ENCODE measurements at places on chromosomes 4 and X.

GRCh38 chr4:123444290-123444731 lies 47.7 kb downstream of the SPRY1 start:
- no peak for DNase-seq

GRCh38 chrX:54819201-54819600 lies 11.7 kb downstream of the MAGED2 start:
- DNase-seq = no peak

DNA sequence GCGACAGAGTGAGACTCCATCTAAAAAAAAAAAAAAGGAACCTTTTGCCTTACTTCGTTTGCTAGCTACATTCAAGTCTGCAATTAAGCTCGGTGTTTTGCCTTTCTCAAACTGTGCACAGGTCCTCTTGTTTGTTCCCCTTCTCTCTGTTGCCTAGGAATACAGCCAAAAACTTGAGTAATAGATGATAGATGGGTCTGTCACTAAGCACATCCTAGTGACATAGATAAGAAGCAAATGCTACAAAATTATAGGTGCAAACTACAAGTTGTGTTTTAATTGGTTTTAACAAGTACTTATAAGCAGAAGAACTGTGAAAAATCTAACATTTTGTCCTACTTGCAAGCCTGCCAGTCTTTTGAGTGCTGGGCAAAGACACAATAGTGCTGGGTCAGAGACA lies 95.2 kb downstream of the SNCA start:
- no peak for DNase-seq

DNA sequence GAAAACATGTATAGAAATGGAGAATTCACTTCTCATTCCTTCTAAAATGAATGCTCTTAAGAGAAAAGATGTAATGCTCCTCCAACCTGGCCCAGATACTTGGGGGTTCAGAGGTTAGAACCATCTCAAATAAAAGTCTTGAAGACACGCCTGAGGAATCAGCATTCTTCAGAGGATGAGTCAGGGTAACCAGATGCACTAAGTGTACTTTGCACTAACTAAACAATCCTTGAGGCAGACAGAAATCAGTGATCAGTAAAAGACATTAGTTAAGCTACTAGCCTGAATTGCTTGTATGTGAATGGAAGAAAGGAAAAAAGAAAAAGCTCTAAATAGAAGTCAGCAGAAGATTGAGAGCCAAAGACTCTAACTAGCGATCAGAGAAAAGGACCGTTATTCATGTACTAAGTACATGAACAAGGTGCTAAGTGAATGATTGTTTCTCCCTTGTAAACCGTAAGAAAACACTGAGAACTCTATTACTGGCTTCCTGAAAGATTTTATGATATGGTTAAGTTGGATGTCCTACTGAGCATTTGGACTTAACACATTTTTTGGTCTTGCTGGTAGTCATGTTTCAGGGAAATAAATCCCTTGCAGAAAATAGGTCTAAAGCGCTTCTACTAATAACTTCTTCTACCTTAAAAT lies 738.3 kb downstream of the STPG2 start:
- DNase-seq = no peak

GRCh38 chrX:136250191-136251040 lies 784 bp downstream of the MAP7D3 start:
- no peak for DNase-seq

DNA sequence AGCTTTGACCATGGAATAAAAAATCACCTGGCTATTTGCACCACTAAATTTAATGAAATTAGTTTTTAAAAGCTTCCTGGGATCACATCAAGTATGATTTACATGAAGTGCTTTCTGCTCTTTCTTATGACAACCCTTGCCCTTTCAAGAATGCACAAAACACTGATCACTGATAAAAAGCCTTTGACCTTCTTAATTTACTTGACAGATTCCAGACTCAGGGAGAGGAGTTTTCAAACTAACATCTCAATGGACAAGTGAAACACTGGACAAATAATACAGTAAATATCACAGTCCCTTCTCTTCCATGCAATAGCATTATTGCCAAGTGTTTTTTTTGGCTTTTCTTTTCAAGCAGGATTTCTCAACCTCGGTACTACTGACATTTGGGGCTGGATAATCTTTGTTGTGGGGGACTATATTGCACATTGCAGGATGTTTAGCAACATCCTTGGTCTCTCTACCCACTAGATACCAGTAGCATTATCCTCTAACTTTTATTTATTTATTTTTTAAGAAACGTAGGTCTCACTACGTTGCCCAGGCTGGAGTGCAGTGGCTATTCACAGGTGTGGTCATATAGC lies 86.3 kb downstream of the ZNF827 start:
- DNase-seq = no peak

GRCh38 chr4:142036795-142037583 lies 400.6 kb downstream of the IL15 start:
- DNase-seq = no peak

- DNase-seq = no peak
These were observed 33.9 kb upstream of the HPF1 start for GRCh38 chr4:169791527-169792156.

GRCh38 chr4:153934688-153935017 lies 145.8 kb upstream of the SFRP2 start:
- no peak for DNase-seq

DNA sequence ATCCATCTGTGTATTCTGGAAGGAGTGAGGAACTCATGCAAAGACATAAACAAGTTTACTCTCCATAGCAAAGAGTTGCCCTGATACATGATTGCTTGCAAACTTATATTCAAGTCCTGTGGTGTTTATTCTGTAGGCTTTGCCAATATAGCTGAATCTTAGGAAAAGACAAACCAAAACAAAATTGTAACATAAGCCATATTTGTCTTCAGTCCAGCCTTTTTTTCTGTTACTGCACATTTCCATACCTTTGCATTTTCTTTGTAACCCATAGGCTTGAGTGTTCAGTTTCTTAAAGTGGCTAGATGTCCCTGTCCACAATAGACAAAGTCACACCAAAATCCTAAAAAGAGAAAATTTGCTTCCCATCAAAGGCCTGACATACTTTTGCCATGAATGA lies 120.4 kb downstream of the PPARGC1A start:
- DNase-seq = no peak

GRCh38 chr4:114383721-114384120 lies 214.9 kb upstream of the UGT8 start:
- no peak for DNase-seq

DNA sequence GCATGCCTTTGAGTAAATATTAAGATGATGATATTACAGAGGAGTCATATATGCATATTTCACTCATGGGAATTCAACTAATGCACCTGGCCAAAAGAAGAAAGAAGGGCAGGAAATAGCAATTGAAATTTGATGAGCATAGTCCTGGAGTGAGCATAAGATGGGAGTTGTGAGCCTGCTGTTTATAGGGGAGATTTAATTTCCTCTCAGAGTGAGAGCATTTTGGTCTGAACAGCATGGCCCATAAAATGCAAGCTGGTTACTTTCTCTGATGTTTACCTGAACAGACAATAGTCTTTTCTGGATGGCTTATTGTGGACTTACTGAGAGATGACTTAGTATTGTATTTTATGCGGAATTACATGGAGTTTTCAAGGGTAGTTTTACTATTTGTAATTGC lies 53.6 kb downstream of the FHIP1A start:
- DNase-seq = no peak

- no peak for DNase-seq
These were observed 21.1 kb upstream of the MAP7D3 start for GRCh38 chrX:136272325-136272724.

- DNase-seq = no peak
These were observed 11.3 kb downstream of the APBB2 start for GRCh38 chr4:41202820-41203568.

- DNase-seq = no peak
These were observed 34.0 kb upstream of the AMOT start for GRCh38 chrX:112874614-112875013.

DNA sequence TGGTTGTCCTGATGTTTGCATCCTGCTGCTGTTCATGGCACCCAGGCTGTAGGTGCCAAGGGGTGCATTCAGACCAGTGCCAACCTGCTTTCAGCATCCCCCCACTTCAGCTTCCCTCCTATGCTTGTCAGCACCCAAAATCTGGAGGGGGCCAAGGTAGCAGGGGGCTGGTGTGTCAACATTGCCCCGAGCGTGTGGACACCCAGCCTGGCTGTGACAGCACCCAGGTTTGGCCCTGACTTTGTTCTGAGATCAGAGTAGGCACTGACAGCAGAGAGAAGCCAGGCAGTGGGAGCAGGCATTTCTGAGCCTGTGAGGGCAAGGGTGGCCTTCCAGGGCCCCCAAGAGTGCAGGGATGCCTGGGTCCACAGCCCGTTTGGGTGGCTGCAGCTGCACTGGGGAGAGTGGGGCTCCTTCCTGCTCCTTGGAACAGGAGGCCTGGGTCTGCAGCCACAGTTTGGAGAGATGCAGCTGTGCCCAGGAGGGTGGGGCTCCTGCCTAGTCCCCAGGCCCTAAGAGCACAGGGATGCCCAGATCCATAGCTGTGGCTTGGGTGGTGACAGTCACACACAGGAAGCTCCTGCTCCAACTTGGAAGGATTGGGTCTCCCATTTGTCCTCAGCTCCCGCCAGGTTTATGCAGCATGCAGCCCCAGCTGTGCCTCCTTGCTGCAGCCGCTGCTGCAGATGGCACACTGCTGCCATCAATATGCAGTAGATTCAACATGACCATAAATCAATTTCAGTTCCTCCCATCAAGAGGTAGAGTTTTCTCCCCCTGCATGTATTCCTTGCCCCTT lies 12.3 kb upstream of the PPM1K start:
- no peak for DNase-seq

- DNase-seq = no peak
These were observed 10.5 kb upstream of the ZNF330 start for GRCh38 chr4:141210168-141210567.

- no peak for DNase-seq
These were observed at the start of gene MAMLD1 for GRCh38 chrX:150362599-150363481. MAMLD1 (plus strand) TSS chrX:150363317; CDS start chrX:150445517, 82,200 bp downstream.

DNA sequence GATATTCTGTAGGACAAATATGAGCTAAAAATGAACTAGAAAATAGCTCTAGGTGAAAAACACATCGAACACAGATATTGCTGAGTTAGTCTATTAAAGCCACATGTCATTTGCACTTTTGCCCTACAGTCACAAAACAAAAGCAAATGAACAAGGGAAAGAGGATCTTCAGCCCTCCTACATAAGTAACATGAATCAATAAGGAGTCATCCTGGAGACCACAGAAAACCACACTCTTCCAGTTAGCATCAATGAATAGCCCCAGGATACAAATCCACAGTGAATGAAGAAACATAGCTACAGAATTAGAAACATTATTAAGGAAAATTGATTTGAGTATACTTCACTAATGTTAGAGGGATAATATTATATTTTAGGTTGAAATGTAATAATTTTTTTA lies 311.4 kb downstream of the MAPK10 start:
- DNase-seq = no peak

Measured in omental fat pad (tissue), 4 donors.